ENCODE measurements at places on chromosomes 1 and 21.

- DNase-seq: no peak
Observed at GRCh38 chr1:107724648-107725047, 240.3 kb downstream of the VAV3 start.

- no peak for DNase-seq
Observed at GRCh38 chr1:23999156-23999671, 19.1 kb upstream of the SRSF10 start.

DNA sequence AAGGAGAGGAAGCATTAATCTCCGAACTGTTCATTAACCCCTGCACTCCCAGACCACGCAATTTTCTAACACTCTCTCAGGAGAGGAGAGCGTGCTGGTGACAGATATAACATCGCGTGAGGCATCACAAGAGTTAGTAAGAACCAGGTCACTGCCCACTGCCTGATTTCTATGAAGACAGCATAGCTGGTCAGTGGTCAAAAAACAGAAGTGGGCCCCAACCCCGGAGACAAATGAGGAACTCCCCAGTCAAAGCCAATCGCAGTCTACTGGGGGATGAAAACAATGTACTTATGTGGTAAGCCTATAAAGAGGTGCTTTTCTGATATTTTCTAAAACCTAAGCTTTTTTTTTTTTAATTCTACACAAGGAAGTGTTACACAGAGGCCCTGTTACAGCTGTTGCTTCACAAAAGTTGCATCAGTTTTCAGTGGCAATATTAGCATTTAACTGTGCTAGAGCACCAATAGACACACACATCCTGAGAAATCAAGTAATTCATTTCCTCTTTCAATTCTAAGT lies 231.8 kb upstream of the IRF2BP2 start:
- DNase-seq: no peak

- DNase-seq: no peak
Observed at GRCh38 chr1:58583496-58583895, 6.4 kb upstream of the TACSTD2 start.

DNA sequence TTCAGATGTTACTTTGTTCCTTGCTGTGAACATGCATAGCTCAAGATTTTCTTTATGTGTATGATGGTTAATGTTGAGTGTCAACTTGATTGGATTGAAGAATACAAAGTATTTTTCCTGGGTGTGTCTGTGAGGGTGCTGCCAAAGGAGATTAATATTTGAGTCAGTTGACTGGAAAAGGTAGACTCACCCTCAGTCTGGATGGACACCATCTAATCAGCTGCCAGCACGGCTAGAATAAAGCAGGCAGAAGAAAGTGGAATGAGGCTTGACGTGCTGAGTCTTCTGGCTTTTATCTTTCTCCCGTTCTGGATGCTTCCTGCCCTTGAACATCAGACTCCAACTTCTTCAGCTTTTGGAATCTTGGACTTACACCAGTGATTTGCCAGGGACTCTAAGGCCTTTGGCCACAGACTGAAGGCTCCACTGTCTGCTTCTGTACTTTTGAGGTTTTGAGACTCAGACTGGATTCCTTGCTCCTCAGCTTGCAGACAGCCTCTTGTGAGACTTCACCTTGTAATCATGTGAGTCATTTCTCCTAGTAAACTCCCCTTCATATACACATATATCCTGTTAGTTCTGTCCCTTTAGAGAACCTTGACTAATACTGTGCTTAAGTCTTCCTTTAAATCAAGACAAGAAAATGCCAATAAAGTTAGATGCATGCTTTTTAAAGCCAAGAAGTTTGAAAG lies 626.6 kb downstream of the KCNT2 start:
- no peak for DNase-seq

- DNase-seq: no peak
Observed at GRCh38 chr1:14725238-14725637, 126.8 kb downstream of the KAZN start.

- DNase-seq: no peak
Observed at GRCh38 chr1:178267646-178268094, 173.8 kb downstream of the RASAL2 start.

DNA sequence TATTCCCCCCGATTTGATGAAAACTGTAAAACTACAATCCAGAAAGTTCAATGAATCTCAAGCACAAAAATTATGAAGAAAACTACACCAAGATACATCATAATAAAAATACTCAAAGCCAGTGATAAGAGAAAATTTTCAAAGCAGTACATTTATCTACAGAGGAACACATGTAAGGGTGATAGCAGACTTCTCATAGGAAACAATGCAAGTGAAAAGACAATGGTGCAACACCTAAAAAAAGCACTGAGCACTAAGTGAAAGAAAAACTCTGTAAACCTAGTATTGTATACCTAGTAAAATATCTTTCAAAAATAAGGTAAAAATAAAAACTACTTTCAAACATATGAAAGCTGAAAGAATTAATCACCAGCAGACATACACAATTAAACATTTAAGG lies 76.1 kb upstream of the IRF2BP2 start:
- no peak for DNase-seq

DNA sequence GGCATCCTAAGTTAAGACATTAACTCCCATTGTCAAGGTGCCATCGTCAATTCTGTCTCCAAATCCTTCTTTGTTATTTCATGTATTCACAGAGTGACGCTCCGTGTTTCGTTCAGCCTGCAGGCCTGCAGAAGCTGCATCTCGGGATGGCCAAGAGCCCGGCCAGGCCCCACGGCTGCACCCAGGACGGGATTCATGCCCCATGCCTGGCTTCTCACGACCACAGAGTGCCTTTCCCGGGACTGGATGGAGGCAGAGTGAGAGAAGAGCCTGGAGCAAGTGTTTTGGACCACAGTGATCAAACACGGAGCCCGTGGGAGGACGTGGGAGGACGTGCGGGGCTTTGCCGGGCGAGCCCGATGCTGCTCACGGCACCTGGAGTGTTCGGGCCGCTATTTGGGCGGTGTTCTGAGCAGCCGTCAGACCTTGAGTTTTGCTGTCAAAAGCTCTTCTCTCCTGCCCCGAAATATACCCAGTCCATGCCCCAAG lies 56.8 kb downstream of the COL6A1 start:
- no peak for DNase-seq

DNA sequence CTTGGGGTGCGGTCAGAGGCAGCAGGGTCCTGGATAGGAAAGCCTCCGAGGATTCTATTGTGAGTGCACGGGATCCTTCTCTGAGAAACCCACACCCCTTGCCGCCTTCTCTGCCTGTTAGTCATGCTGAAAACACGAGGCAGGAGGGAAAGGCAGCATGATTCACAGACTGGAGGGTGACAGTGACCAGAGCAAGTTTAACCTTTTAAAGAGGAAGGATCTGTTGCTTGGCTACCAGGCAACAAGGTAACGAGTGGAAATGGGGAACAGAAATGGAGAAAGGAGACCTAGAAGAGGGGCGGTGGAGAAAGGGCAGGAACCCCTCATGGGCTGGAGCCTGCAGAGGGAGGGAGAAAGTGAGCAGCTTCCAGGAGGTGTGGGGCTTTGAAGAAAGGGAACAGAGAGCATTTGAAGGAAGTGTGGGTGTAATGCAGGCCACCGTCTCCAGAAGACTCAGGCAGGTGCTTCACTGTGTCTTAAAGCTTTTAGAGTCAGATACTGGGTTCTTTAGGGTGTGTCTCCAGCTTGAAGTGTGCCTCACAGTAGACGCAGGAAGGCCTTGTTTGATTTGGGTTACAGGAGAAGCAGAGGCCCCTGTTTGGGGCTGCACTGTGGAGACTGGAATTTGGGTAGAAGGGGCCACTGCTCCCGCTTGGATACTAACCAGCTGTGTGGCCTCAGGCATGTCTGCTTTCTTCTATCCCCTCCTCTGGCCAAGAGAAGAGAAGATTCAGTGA lies 19.1 kb downstream of the OPTC start:
- DNase-seq: no peak

- no peak for DNase-seq
Observed at GRCh38 chr1:14142397-14143100, 442.6 kb downstream of the PRDM2 start.

DNA sequence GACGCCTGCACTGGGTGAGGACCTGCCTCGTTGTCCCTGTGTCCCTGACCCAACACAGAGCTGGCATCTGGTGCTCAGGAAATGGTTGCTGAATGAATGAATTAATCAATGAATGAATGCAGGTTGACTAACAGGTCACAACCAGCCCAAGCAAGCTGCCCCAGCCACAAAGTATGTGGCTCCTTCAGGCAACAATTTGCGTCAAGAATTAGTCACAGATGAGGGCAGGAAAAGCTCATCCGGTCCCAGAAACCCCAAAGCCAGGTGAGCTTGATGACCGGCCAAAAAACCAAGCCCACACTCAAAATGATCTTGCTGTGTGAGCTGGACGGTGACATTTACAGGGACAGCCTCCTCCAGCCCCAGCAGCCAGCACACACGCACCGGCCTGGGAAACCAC lies 40.6 kb upstream of the GPR153 start:
- no peak for DNase-seq

DNA sequence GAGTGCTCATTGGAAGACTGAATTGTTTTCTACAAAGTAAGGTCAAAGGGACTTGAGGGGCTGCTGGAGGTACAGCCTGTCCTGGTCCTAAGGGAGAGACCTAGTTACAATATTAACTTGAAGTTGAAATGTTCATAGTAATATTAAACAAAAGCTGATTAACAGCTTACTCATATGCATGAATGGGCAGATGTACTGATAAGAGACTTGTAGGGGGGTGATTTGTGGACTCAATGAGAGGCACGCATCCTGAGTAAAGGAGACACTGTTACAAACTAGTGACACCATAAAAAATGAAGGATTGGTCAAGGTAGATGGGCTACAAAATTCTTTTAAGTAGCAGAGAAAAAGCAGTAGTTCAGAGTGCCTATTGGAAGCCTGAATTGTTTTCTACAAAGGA lies 2.7 kb downstream of the HSD11B1 start:
- no peak for DNase-seq

DNA sequence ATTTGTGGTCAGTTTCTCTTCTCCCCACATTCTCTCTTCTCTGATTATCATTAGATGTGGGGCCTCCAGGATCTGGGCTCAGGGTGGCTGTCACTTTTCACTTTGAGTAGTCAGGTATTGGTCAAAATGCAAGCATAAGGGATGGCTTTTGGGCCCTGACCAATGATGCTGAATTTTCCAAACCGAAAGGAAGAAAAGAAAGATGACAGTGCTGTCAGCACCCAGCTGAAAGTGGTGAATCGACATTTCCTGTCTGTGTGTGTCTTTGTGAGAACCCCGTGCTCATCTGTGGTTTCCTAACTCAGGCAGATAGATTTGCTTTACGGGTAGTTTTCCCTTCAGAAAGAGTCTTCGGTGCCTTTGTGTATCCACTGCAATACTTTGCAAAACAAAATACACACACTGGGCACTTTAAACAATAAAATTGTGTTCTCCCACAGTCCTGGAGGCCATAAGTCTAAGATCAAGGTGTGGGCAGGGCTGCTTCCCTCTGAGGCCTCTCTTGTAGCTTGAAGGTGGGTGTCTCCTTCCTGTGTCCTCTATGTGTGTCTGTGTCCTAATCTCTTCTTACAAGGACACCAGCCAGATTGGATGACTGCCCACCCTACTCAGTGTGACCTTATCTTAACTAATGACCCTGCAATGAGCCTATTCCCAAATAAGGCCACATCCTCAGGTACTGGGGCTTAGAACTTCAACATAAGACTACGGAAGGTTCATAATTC lies 274.8 kb upstream of the AJAP1 start:
- no peak for DNase-seq

GRCh38 chr1:92478393-92478792 lies 8.3 kb downstream of the GFI1 start:
- DNase-seq: no peak

- no peak for DNase-seq
Observed at GRCh38 chr1:67476006-67476482, 45.8 kb upstream of the SERBP1 start.

DNA sequence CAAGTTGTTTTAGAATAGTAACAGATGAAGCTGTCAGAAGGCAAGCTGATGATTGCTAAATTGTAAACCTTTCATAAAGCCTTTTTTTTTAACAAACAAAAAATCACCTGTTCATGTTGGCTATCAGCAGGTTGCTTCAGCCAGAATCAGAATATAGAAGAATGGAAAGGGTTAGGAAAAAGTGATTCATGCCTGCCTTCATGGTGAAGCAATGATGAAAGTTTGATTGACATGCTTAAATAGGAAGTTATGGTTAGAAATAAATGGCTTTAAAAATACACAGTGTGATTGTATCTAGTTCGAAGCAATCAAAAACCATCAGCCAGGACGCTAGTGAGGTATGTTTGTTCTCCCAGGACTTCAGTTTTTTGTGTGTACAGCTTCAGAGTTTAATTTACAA lies 37.9 kb downstream of the GABPA start:
- no peak for DNase-seq

DNA sequence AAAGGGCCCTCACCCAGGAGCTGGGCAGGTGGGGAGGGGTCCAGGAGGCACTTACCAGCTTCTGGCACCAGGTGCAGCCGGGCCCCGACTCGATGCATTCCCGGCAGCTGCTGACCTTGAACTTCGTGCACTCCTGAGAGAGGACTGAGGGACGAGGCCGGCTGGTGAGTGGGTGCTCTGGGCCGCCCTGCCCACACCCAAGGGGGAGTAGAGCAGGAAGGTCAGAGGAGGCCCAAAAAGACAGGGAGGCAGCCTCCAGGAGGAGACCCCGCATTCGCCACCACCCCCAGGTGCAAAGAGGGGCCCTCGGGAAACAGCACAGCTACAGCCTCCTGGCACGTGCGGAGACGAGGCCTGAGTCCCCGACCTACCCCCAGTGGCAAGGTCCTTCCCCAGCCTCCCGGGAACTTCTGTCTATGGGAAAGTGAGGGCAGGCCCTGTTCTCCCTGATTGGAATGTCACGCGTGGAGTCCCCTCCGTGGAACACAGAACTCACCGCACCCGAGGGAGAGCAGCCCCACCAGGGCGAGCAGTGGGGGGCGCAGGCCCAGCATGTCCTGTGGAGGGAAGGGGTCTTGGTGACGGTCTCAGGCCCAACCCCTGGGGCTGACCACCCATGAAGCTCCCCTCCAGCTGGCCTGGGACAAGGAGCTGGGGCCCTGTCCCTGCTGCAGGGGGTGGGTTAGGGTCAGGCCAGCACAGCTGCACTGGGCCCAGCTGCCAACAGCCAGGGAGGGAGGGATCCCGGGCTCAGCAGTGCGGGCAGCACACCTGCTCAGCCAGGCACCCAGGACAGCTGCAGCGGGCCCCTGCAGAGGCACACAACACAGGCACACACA lies 10.3 kb downstream of the ITGB2 start:
- DNase-seq: no peak

DNA sequence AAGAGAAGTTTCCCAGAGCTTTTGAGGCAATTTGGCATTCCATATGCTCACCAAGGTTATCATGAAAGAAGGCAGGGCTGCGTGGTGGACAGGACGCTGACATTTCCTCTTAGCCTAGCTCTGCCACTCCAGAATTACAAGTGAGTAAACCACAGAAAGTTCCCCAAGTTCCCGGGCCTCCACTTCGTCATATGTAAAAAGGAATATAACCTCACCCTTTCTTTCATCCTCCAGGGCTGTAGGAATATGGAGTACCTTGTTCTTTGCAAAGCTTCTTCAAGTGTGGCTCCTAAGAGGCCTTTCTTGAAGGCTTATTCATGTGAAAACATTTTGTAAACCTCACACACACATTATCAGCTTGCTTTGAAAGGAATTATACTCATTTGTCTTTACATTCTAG lies 210.2 kb downstream of the GREM2 start:
- no peak for DNase-seq

GRCh38 chr1:29900104-29900679 lies 663.9 kb downstream of the PTPRU start:
- DNase-seq: no peak

Data from T follicular helper cell (primary cell).